T-cell (primary cell): ENCODE measurements at places on chromosomes 6 and 20. TPM values are rescaled to one million over a fixed set of nuclear protein-coding genes. Genes with fewer than 3 reads are reported as not detected.

Gene MLN
- not detected for total RNA-seq

Gene OR2B6
- not detected for total RNA-seq

Gene CNBD2
- total RNA-seq, result 20.1 TPM

Gene NRSN2
- 1.2 TPM for total RNA-seq

Gene ISM1
- 3.9 TPM for total RNA-seq

Gene KCNK5
- total RNA-seq, result 1.1 TPM

Gene OPRM1
- total RNA-seq, result not detected

Gene MAK
- total RNA-seq, result 0.26 TPM

Gene DPPA5
- total RNA-seq, result not detected

Gene ITPA
- 42.4 TPM for total RNA-seq

Gene HDGFL1
- not detected for total RNA-seq

DNA sequence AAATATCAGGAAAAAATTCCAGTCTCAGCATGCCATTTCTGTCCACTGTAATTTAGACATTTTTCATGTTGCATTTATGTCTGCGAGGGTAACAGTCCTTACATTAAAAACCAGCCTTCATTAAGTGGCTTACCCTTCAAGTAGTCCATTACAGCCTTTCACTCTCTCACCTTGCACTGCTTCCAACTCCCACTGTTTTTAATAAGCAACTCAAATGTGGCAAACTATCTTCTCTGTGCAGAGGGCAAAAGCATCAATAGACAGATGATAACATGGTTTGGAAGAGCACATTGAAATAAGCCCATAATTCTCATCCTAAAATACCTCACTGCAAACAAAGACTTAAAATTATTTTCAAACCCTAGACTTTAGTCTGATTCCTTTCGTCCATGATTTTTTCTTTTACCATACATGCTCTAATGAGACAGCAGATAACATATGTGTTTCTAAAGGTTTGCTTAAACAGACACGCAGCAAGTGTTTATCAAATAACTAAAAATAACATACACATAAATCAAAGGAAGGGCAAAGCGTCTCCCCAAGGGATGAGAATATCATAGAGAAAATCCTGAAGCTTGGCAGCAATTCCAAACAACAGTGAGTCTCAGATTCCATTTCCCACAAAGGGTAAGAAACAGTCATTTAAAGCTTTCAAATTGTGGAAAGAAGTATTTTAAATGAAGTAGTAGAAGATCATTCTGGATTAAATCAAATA, 130.4 kb downstream of the PTPRK start:
- DNase-seq, result no peak

GRCh38 chr20:64241061-64241460, 14.5 kb upstream of the PCMTD2 start:
- DNase-seq, result no peak

- no peak for DNase-seq
Measured at GRCh38 chr20:37528446-37529213, 954 bp upstream of the BLCAP start.

GRCh38 chr20:44896583-44896982, 11.1 kb downstream of the YWHAB start:
- no peak for DNase-seq

- no peak for DNase-seq
Measured at GRCh38 chr6:143746202-143747119, 68.7 kb downstream of the PHACTR2 start.

DNA sequence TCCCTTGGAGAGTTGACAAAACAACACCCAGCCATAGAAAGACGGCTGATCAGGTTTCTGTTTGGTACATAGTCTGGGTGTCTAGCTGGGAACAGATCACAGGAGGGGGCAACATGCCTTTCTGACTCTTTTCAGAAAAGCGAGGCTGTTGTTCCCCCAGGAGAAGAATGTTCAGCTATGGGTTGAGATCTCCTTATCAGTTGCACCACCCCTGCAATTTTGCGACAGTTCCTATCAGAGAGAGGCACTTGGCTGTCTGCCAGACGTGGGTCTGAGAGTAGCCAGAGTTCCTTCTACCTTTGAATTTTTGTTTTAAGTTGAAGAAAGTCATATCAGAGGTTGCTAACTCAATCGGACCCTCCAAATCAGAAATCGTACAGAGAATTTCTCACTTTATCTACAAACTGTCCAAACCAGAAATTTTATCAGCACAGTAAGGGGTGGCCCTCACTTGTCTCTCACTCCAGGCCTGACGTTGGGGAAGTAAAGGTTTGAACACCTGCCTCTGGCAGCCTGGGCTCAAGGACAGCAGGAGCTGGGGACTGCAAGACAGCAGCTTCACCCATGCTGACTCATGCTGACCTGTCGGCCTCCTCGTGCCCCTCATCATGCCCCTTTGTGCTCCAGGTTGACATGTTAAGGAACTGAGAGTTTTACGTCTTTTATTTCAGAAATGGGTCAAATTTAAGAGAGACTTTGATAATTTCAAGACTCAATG, 42.3 kb downstream of the TMC2 start:
- no peak for DNase-seq

DNA sequence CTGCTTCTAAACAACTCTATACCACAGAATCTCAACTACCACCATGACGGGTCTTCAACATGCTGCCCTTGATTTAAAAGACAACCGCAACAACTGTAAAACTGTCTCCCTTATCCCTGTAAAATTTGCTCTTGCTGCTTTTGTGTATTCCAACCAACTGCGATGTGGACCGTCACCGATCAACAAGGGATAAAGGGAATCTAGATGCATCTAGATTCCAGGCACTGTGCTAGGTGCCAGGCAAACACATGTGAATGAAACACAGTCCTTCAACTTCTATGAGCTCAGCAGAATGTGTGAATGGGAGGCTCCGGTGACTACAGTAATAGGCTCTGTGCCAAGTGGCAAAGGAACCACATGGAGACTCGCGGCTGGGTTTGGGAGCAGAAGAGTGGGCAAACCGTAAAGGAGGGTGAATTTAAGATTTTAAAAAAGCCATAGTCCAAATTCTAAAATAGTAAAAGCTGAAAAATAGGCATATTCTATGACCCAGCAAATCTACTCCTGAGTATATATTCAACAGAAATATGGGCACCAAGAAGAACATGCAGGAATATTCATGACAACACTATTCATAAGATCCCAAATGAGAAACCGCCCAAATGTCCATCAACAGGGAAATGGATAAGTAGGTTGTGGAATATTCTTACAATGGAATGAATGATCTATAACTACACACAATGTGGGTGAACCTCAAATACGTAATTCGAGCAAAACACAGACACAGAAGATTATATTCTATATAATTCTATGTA, 3.7 kb upstream of the PRND start:
- DNase-seq, result no peak

DNA sequence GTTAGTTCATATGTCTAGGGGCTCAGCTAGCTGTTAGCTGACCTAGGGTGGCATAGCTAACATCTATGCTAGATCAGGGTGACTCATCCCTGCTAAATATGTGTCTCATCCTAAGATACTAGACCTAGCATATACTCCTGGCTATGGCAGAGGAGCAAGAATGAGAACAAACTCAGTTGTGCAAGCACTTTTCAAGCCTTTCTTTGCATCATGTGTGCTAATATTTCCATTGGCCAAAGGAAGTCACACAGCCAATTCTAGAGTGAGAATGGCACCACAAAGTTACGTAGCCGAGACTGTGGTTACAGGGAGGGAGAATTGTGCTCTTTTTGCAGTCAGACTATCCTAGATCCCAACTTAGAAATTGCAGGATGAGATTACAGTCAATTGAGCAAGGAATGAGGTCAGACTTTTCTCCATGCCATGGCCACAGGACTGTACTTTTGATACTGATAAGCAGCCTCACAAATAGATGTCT, 78.7 kb downstream of the PLCB4 start:
- DNase-seq, result no peak

DNA sequence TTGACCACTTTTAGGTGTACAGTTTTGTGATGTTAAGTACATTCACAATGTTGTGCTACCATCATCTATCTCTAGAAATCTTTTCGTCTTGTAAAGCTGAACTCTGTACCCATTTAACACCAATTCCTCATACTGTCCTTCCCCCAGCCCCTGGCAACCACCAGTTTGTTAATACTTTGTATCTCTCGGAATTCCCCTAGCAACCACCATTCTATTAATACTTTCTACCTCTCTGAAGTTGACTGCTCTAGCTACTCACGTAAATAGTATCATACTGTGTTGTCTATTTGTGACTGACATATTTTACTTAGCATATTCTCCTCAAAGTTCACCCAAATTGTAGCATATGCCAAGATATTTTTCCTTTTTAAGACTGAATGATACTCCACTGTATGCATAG, 82.3 kb upstream of the CLDN20 start:
- no peak for DNase-seq

GRCh38 chr6:1416820-1417219, 27.4 kb downstream of the FOXF2 start:
- DNase-seq, result no peak

DNA sequence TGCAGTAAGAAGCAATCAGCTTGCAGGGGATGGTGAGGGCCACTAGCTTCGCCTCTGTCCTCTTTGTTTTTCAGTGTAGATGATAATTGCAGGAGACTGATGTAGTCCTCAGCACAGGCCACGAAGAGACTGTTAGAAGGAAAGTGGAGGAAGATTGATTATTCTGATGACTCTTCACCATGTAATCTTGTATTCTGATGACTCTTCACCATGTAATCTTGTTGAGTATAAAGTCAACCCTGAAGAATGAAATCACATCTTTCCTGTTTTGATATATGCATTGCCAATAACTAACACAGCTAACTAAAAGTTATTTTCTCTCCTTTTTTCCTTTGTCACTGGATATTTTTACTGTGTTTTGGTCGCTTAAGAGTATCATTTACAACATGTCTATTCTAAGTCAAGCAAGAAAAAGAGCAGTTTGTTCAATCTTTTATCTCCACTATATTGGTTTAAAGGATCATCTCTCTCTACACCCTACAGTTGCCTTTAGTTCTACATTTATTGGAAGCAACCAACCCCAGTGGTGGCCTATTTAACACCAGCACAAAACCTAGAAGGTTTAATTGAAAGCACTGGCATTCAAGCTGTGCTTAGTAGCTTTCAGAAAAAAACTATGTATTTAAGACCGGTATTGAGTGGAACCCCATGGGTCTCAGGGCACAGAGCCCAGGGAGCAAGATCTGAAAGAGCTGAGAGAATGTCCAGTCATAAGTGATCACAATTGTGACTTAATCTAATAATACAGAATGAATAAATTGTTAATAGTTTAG, 107.2 kb upstream of the BTBD3 start:
- no peak for DNase-seq

DNA sequence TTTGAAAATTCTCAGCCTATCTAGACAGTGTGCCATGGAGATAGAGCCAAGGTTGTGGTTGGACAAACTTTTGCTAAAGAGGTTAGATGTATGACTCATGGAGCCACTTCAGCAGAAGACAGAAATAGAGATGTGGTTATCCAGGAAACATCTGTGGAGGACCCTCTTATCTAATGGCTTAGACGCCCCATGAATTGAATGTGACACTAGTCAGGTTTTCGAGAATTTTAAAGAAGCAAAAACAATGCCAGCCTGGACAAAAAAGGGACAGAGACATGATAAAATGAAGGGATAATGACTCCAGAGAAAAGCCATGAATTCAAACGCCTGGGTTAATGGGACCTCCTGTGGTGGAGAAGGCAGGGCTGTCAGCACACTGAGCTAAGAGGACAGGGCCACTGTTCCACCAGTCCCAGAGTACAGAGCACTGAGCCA, 280.5 kb downstream of the CLVS2 start:
- no peak for DNase-seq

DNA sequence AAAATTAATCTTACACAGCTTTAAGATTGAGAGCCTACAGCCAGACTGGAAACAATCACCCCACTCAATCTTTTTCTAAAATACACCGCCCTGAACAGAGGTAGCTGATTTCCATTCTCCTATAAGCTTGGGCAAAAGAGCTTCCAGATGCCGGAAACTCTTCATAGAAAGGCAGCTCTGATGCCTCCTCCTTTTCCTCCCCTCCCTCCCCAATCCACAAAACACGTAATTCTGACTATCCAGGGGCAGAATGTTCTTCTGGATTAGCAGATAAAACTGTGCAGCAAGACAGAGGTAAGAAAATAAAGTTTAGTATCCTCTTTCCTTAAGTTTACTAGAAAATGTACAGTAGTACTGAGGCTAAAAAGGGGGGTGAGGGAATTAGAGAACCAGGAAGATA, 15.8 kb downstream of the ADNP start:
- DNase-seq, result no peak

GRCh38 chr6:136751522-136751956, 40.7 kb downstream of the MAP3K5 start:
- no peak for DNase-seq

GRCh38 chr20:13681248-13682125, 42.8 kb upstream of the TASP1 start:
- no peak for DNase-seq

DNA sequence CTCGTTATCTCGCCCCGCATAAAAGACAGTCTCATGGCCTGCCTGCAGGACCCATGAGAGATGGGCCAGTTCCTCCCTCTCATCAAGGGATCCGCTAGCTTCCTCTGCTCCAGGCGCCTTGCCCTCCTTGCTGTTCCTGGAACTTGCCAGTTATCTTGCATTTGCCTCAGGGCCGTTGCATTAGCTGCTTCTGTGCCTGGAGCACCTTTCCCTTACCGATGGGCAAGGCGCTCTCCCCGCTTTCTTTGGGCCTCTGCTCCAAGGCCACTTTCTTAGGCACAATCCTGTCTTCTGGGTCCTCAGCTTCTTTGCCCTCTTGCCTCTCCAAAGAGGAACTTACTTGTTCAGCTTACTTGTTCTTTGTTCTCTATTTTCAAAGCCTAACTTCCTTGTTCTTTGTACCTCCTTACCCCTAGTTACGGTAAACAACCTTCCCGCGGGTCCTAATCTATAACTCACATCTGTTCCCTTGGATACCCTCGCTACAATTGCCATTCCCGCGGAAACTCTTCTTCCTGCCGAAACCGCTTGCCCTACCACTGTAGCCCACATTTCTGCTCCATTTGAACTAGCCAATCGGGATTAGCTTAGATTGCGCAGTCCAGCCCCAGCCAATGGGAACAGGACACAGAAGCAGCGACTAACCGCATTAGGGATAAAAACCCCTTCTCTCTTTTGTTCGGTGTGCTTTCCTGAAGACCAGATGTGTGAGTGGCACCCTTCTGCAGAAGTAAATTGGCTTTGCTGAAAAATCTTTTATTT, 887 bp upstream of the NSFL1C start:
- no peak for DNase-seq

- no peak for DNase-seq
Measured at GRCh38 chr20:24381886-24382285, 87.5 kb upstream of the SYNDIG1 start.
